ENCODE measurements at places on chromosomes 7 and 10.

DNA sequence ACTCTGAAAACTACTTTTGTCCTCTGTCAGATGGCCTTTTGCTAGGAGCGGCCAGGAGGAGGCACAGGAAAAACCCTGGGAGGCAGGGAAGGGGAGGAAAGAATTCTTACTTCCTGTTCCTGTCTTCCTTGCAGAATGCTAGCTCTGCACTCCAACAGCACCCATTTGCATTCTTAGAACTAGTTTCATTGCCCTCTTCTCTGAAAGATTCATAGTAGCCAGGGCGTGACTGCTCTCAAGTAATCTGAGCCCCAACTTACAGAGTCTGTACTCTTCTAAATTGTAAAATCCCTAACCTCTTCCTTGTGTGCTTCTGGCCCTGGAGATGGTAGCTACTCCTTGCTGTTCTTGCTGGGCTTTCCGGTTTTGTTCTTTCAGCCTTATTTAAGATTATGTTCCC lies 75.3 kb upstream of the STEAP1 start:
- no peak for DNase-seq

GRCh38 chr10:50604049-50604640 lies 19.6 kb downstream of the SGMS1 start:
- DNase-seq: no peak

- no peak for DNase-seq
Observed at GRCh38 chr10:35459449-35459847, 123.1 kb downstream of the CCNY start.

GRCh38 chr10:71378336-71379117 lies 18.2 kb upstream of the CDH23 start:
- DNase-seq: no peak

GRCh38 chr10:31606841-31607240 lies 287.8 kb downstream of the ZEB1 start:
- DNase-seq: no peak

- DNase-seq: no peak
Observed at GRCh38 chr7:45191396-45191795, 33.8 kb downstream of the RAMP3 start.

- no peak for DNase-seq
Observed at GRCh38 chr7:106418526-106418925, 133.7 kb upstream of the NAMPT start.

GRCh38 chr7:47351233-47352154 lies 230.4 kb downstream of the TNS3 start:
- no peak for DNase-seq

DNA sequence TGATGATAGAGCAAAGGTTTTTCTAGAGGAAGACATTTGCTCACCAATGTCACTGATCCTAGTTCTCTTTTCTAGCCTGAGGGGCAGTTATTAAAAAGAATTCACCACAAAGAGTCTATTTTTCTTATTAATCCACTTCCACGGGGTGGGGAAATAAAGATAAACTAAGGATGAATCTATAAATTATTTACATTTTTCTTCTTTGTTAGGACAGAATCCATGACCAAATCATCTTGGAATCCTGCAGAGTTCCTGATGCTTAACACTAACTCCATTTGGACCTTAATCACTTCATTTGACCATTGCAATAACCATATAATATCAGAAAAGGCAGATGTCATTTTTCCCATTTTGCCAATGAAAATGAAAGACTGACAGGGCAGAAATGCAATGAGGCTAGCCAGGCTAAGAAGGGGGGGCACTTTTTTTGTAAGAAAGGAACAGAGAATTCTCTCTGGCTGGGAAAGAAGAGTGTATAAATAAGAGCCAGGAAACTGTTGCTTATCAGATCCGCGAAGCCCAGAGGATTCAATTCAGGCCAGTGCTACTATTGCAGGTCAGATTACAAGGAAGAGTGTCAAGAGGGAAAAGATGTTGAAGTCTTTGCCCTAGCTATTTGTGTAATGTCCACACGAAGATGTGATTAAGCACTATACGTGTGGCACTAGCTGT lies 433.2 kb downstream of the TNS3 start:
- DNase-seq: no peak

DNA sequence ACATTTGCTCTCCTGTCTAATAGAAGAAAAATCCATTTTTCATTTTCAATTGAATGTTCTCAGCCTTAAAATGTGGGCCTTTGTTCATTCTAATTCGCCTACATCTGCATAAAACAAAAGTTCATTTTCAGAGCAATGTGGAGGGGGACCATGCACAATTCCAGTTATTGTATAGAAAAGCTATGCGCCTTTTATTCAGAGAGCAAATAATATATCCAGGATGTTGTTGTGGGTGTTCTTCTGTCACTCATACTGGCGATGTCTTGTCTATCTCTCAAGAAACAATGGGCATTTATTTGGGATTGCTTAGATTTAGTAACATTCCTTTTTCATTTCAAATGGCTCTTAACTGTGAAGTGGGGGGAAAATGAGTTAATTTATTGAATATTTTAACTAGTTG lies 56.4 kb downstream of the KIF5B start:
- no peak for DNase-seq

DNA sequence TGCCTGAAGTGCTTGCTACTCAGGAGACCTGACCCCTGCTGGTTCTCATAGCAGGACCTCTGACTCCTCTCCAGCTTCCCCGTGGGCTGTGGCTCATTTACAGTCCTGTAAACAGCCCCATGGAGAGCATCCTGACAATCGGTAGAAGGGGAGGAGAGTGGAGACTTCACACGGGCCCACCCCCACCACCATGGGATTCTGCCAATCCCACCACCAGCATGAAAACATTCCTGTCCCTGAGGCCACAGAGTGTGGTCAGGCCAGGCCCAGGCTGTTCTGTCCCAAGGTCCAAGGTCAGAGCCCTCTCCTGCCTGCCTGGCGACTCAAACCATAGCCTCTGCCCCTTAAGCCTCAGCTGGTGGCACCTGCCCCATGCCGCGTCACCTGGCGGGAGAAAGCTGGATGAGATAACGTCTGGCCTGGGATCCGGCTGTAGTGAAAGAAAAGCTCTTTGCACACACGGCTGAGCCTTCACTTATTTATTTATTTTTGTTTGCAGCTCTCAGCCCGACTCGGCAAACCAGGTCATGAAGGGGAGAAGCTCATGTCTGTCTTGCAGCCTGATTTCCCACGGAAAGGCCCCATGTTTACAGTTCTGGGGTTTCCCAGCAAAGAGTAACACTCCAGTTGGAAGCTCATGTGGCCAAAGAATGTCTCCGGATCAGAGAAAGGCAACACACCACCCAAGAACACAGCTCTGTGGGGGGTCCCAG lies 293.6 kb upstream of the ZMIZ1 start:
- no peak for DNase-seq

DNA sequence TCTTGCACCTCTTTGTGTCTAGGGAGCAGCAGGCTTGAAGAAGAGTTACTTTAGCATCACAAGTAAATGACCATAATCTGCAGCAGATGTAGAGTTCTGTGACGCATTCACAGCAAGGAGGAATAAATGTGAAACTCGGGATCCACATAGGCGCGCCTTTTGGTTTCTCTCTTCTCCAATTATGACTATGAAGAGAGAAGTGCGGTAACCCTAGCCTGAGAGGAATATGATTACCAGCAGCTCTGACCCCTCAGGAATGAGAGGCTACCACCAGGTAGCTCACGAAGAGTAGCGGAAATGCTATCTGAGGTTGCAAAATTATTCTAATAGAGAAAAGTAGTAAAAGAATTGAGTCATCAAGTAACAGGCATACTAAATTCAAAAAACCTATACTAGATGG lies 25.2 kb upstream of the DMTF1 start:
- no peak for DNase-seq

- DNase-seq: no peak
Observed at GRCh38 chr10:78964952-78965633, 103.7 kb upstream of the ZMIZ1 start.

DNA sequence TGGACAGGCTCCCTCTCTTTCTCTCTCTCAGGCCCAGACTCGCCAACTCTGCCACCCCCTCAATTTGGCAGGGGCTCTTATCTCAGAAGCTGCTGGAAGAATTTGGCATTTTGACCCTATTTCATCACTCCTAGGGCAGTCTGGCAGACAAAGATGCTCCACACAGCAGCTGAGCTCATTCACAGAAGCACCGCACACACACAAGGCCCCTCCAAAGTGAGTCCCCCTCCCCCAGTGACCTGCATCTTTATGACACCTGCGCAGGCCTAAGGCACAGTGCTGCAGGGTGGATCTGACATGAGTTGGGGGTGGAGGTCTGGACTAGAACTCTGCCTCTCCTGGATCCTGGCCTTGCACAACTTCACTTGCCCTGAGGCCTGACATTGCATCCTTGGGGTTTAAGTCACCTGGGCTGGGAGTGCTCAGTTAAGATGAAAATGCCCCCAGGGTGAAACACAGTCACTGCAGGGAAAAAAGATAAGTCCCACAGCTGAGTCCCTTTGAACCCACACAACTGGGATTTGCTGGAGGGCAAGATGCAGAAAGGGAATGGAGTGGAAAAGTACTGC lies 41.1 kb upstream of the DUSP5 start:
- no peak for DNase-seq

DNA sequence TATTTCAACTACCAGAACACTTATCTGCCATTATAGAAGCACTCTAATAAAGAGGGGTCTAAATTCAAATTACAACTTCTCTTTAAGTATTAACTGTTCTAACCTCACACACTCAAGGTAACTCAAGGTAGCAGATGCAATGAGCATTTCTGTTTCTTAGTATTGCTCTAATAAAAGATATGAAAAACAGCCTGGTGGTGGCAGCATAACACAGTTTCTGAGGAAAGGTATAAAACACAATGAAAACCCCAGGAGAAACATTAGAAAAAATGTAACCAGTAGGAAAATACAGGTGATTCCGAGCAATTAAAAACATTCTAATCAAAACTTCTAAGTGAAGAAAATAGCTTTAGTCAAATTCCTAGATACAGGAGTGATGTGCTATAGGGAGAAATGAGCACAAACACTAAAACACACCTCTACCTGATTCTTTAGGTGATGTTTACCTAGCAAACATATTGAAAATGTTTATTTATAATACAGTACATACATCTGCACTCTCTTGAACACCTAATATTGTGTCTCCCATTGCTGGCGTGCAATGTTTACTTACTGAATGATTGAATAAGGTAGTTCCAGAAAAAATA lies 3.5 kb downstream of the MKRN1 start:
- no peak for DNase-seq

DNA sequence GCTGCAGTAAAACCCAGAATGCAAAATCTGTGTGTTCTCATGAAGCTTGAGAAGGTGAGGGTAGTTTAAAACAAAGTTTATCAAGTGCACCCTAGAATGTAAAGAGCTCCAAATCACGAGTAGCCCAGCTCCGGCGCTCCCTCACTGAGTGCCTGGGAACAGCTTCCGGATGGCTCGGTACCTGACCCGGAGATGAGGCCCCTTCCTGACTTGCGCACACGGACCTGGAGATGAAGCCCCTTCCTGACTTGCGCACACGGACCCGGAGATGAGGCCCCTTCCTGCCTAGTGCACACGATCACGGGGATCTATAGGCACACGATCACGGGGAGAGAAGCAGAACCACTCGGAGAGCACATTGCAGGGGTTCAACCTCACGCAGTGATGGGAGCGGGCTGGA lies 322.1 kb upstream of the RNF32 start:
- DNase-seq: no peak

DNA sequence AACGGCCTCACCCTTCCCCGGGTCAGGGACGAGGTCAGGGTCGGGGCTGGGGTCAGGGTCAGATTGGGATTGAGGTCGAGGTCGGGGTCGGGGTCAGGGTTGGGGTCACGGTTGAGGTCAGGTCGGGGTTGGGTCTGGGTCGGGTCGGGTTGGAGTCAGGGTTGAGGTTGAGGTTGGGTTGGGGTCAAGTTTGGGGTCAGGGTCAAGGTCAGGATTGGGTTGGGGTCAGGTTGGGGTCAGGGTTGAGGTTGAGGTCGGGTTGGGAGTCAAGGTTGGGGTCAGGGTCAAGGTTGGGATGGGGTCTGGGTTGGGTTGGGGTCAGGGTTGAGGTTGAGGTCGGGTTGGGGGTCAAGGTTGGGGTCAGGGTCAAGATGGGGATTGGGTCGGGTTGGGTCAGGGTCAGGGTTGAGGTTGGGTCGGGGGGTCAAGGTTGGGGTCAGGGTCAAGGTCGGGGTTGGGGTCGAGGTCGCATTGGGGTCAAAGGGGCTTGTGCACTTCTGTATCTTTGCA lies 131.4 kb downstream of the VIPR2 start:
- no peak for DNase-seq

DNA sequence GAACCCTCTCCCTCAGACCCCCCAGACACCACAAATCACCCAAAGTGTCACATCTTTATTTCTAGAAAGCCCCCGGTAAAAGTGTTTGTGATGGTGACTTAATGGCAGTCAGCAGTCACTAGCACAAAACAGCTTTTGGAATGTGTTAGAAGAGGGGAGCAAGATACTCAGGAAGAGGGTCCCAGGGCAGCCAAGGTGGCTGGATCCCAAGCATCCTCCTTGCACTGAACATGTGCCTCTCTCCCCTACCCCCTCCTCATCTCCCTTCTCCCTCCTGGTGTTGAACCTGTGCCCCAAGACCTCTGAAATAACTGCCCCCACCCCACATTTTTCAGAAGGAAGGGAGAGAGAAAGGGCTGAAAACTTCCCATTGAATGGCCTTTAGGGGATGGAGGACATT lies 37.8 kb upstream of the MXI1 start:
- DNase-seq: no peak

DNA sequence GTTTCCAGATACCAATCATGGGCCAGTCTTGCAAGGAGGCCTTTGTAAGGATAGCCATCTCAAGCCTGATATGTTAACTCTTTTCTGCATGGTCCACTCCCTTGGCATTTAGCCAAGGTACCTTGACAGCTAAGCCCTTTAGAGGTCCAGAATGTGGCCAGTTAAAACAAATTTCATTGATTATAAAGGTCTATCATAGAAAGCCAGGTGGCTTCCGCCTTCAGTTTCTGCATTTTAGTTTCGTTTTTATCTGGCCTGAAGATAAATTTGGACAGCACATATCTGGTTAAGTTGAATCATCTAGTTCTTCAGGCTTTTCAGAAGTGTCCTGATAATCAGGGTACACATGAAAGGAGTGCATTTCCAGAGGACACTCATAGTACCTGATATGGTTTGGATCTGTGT lies 30.7 kb downstream of the ANKIB1 start:
- no peak for DNase-seq

GRCh38 chr10:101289541-101289940 lies 60.3 kb upstream of the LBX1 start:
- no peak for DNase-seq

GRCh38 chr7:138025215-138026186 lies 23.6 kb upstream of the CREB3L2 start:
- DNase-seq: no peak

DNA sequence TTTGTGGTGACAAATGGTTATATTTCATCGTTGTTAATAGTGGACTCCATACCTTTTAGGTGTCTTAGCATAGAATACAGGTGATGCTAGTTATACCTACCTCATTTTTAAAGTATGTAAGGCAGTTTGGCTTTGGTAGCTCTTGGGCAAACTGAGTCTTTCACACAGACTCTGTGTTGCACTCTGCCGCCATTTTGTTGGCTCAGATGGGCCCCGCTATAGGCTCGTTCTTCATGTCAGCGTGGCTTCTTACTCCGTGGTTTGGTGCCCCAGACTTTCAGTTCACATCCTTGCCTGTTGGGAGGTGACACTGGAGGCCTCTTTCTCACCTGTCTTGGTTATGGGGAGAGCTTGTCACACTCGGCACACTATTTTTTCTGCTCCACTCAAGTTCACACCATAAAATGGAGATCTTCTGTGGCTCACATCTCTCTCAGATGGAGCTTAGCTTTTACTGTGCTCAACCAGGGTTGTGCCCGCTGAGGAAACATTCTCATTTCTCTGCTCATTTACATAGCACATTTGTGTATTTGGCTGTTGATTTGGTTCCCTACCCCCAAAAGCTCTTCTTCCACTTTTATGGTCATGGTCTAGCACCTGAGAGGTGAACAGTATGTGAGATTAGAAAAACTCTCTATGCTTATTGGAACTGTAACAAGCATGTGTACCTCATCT lies 178.5 kb downstream of the ARID5B start:
- DNase-seq: no peak
